ENCODE measurements at places on chromosomes 11 and 22.
A peak's percentile ranks its signal among the peaks of the same experiment; 100 is the strongest.

DNA sequence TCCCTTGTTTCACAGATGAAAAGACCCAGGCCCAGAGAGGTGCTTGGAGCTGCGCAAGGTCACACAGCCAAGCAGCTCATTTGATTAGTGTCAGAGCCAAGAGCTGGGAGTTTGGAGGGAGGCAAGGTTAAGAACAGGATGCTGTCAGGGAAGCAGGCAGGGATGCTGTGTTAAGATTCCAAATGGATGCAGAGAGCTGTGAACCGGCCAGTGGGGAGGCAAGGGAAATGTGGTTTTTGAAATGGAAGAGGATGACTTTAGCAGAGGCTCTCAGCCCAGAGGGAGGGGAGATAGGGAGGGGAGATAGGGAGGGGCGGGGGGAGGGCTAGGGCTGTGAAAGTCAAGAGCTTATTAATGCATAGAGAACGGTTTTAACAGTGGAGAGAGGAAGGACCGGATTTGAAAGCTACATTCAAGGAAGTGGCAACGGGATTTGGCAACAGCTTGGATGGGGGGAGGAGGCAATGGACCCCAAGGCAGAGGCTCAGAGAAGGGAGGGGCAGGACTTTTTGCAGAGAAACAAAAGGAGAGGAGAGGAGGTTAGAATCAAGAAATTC is 13.0 kb downstream of the RTN4RL2 start:
- H3K4me1 ChIP-seq, result peaks cover 39% of the 10 kb centered on the region
- H3K27ac ChIP-seq, result peak overlapping the region; percentile 46
- H3K27me3 ChIP-seq, result peaks cover 62% of the 10 kb centered on the region
- no peak for DNase-seq
- no peaks in the 10 kb centered on the region for H3K36me3 ChIP-seq

- H3K27me3 ChIP-seq, result peaks cover 10% of the 10 kb centered on the region
- no peak for DNase-seq
- H3K4me1 ChIP-seq, result peaks cover 5% of the 10 kb centered on the region
- H3K4me3 ChIP-seq, result no peak overlapping the region
- H3K27ac ChIP-seq, result no peak overlapping the region
- no peaks in the 10 kb centered on the region for H3K36me3 ChIP-seq
Observed at GRCh38 chr22:24231706-24232105, 13.2 kb downstream of the GGT5 start.

- DNase-seq, result no peak
- H3K27me3 ChIP-seq, result no peaks in the 10 kb centered on the region
- no peak overlapping the region for H3K27ac ChIP-seq
- H3K4me3 ChIP-seq, result no peak overlapping the region
Observed at GRCh38 chr11:92457250-92457649, 232.6 kb downstream of the FAT3 start.

DNA sequence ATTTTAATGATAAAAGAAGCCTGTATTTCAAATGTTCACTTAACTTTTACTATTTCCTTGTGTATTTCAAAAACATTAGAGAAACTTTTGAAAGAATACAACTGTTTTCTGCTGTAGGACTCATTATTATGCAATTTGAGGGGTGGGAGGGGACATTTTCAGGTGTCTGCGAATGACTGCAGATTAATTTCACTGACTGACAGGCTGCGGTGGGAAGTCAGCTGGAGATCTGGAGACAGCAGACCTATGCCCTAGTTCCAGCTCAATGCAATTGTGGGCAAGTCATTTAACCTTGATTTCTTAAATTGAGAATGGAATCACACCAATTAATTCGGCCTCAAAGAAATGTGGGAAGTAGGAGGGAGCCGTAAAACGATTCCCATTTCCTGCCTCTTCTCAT is 128.7 kb downstream of the ARL14EP start:
- H3K4me1 ChIP-seq, result no peaks in the 10 kb centered on the region
- no peak overlapping the region for H3K4me3 ChIP-seq
- no peak overlapping the region for H3K27ac ChIP-seq

DNA sequence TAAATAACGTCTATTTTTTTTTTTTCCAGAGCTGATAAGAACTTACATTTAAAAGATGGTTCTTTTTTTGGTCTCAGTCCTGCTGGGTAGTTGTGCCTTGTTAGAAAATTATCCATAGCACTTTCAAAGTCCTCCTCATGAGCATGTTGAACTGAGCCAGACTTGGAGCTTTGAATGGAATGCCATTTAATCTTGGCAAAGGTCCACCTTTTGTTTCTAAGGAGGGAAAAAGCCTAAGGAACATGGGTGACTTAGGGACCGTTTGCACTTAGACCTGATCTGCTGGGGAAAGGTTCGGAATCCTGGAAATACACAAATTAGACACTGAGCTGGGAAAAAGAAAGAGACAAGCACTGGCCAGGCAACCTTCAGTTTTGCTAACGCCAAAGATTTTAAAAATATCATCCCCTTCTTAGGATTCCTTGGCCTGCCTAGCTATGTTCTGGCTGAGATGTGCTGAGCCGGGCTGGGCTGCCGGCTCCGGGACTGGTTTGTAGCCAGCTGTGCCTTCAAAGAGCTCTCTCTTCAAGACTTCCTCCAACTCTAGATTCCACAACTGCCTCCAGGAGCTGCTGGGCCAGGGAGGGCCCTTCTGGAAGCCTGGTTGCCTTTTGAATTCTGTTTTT is 67.4 kb downstream of the ENDOD1 start:
- no peak for DNase-seq
- H3K27me3 ChIP-seq, result no peaks in the 10 kb centered on the region
- no peak overlapping the region for H3K27ac ChIP-seq
- peaks cover 36% of the 10 kb centered on the region for H3K4me1 ChIP-seq
- H3K36me3 ChIP-seq, result peaks cover 7% of the 10 kb centered on the region

- H3K27me3 ChIP-seq, result peaks cover 73% of the 10 kb centered on the region
- H3K4me3 ChIP-seq, result no peak overlapping the region
- no peak for DNase-seq
- no peak overlapping the region for H3K27ac ChIP-seq
- no peaks in the 10 kb centered on the region for H3K4me1 ChIP-seq
Observed at GRCh38 chr22:32803020-32803737, 1.7 kb downstream of the TIMP3 start.

DNA sequence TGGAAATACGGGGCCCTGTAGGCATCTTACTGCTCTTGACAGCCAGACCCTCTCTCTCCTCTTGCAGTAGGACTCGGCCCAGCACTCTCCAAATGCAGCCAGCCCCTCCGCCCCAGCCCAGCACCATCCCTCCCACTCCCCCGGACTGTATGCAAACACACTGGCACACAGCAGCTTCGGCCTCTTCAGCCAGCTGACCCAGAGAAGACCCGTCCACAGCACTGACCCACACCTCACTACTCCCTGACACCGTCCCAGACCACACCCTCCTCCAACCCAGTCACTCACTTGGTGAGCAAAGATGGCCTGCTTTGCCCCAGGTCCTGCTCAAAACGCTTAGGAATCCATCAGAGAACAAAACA is 164.6 kb downstream of the IGLL1 start:
- peaks cover 6% of the 10 kb centered on the region for H3K4me1 ChIP-seq
- DNase-seq, result no peak
- no peaks in the 10 kb centered on the region for H3K36me3 ChIP-seq
- no peak overlapping the region for H3K27ac ChIP-seq

- peaks cover 25% of the 10 kb centered on the region for H3K36me3 ChIP-seq
- peak overlapping the region; percentile 26 for H3K27ac ChIP-seq
- no peak for DNase-seq
- peaks cover 16% of the 10 kb centered on the region for H3K27me3 ChIP-seq
Observed at GRCh38 chr11:65710421-65710820, 1.6 kb upstream of the KAT5 start.

DNA sequence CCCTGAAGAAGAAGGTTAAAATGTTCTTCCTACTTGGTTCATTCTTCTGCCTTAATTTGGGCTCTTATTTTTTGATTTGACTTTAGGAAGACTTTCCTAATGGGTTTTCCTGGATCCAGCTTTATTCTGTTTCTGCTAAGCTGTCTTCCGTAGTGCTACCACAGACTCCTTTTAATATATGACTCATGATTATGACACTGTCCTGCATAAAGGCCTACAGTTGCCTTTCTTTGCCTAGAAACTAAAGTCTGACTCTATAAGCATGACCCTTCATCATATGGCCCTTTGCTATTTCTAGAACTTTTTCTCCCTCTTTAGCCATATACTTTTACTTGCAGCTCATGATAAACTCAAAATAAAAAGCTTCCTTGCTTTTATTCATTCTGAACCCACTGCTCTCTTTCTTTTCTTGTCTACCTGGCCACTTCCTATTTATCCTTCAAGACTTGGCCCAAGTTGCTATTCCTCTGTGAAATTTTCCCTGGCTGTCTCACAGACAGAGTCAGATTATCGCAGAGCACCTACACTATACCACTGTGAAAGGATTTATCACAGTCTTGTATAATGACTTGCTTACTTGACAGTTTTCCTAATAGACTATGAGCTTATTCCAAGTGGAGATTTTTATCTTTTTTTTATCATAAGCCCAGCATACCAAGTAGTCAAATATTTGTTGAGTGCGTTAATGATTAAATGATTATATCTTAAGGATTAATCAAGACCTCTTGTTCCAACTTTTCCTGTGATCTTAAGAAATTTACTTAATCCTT is 24.7 kb downstream of the TBCEL start:
- peaks cover 17% of the 10 kb centered on the region for H3K36me3 ChIP-seq
- no peaks in the 10 kb centered on the region for H3K27me3 ChIP-seq
- H3K4me1 ChIP-seq, result no peaks in the 10 kb centered on the region
- no peak for DNase-seq
- H3K27ac ChIP-seq, result no peak overlapping the region

DNA sequence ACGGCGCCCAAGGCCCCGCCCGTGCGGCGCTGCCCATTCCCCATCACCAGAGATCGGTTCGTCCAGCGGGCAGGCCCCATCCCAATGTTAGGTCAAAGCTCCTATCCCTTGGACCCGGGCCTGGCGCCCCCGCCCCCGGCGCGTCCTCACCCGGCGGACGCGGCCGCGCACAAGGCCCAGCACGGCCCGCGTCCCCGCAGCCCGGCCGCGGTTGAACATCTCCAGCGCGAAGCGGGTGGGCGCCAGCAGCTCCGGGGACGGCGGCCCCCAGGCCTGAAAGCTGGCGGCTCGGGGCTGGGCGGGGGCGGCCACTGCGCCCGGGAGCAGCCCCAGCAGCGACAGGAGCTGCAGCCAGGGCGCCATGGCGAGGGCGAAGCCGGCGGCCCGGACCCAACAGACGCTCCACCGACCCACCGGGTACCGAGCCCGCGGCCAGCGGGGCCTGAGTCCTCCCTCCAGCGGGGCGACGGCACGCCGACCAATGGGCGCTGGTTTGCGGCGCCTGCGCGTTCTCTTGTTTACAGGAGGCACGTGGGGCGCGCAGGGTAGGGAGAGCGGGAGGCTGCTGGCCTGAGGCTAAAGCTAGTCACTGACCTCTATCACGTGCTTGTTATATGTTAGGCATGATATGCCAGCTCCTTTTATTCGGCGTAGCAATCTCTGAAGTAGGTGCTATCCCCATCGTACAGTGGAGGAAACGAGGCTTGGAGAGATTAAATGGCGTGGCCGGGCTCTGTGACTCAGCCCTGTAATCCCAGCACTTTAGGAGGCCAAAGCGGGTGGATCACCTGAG is at the start of gene CTSF:
CTSF (minus strand) TSS at position 483 of the 793 bp plus-strand sequence; CDS start at position 363, 120 bp downstream.
- peak; percentile 82 for DNase-seq
- no peaks in the 10 kb centered on the region for H3K36me3 ChIP-seq
- H3K4me1 ChIP-seq, result peaks cover 5% of the 10 kb centered on the region
- H3K27me3 ChIP-seq, result peaks cover 52% of the 10 kb centered on the region
- peak within 1 kb of the TSS; percentile 69 for H3K4me3 ChIP-seq

DNA sequence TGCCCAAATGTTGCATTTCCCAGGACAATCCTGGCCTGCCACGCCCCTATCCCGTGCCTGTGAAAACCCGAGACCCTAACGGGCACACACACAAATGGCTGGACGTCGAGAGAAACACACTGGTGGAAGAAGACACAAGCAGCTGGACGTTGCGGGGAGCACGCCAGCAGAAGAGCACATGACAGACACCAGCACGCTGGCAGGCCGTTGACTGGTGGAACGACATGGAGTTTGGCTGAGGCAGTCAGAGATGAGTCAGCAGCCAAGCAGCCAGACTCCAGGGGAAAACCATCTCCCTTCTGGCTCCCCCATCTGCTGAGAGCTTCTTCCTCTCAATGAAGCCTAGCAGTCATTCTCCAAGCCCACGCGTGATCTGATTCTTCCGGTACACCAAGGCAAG is 606.7 kb upstream of the LRRC4C start:
- no peak for DNase-seq
- no peaks in the 10 kb centered on the region for H3K36me3 ChIP-seq
- H3K27ac ChIP-seq, result no peak overlapping the region
- no peaks in the 10 kb centered on the region for H3K4me1 ChIP-seq
- H3K27me3 ChIP-seq, result no peaks in the 10 kb centered on the region

DNA sequence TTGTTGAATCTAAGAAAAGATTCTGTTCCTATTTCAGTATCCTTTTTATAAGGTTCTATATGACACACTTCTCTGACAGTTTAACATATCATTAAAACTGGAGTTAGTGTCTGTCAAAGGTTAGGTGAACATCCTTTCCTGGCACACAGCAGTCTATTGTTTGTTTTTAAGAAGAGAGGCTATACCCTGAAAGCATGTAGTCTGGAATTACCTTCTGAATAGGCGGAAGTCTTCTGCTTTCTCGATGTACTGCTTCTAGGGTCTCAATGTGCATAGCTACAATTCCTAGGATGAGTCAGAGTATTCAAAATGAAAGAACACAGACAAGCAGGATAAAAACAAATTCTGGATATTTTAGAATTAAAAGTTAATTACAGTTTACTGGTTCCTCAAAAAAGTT is 188.6 kb downstream of the SWAP70 start:
- H3K27ac ChIP-seq, result no peak overlapping the region
- peaks cover 2% of the 10 kb centered on the region for H3K4me1 ChIP-seq
- no peaks in the 10 kb centered on the region for H3K36me3 ChIP-seq
- H3K4me3 ChIP-seq, result no peak overlapping the region
- DNase-seq, result no peak

- H3K36me3 ChIP-seq, result peaks cover 67% of the 10 kb centered on the region
- DNase-seq, result no peak
- H3K4me3 ChIP-seq, result no peak overlapping the region
- H3K27ac ChIP-seq, result peak overlapping the region; percentile 6
Observed at GRCh38 chr22:45336971-45337431, 27.3 kb downstream of the FAM118A start.

- peaks cover 4% of the 10 kb centered on the region for H3K27me3 ChIP-seq
- H3K36me3 ChIP-seq, result no peaks in the 10 kb centered on the region
- H3K4me3 ChIP-seq, result no peak overlapping the region
- DNase-seq, result peak; percentile 43
- H3K4me1 ChIP-seq, result peaks cover 9% of the 10 kb centered on the region
Observed at GRCh38 chr11:100681064-100681502, 6.0 kb upstream of the ARHGAP42 start.

DNA sequence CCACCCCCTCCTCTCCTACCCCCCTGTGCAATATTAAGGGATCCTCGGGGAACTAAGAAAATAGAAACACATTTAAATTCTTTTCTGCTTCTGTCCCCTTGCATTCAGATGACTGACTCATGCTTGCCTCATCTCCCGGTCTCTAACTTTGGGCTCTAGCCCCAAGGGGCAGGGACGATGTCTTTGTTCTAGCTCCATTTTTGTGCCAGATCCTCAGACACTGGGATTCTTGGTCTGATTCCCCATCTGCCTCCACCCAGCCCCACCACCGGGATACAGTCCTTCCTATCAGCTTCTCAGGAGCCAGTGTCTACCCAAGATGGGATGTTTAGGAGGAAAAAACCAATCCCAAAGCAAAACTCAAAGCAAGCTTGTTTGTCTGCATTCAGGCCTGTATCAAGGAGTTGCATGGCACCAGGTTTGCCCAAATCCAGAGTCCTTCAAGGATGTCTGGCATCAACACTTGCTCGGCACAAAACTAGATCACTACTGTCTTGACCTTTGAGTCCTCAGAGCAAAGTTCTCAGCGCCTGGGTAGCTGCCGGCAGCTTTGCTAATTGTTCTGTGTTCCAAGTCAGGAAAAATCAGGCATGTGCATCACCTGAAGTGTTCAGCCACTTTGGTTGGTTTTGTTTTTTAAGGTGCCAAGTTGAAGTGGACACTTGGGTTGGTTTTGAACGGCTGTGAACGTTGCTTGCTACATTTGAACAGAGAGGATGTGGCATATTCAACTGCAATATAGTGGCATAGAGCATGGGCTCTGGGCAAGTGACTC is 212.8 kb downstream of the DSCAML1 start:
- no peaks in the 10 kb centered on the region for H3K36me3 ChIP-seq
- H3K4me1 ChIP-seq, result no peaks in the 10 kb centered on the region
- H3K27ac ChIP-seq, result no peak overlapping the region
